ENCODE measurements at places on chromosomes 2 and 18.

DNA sequence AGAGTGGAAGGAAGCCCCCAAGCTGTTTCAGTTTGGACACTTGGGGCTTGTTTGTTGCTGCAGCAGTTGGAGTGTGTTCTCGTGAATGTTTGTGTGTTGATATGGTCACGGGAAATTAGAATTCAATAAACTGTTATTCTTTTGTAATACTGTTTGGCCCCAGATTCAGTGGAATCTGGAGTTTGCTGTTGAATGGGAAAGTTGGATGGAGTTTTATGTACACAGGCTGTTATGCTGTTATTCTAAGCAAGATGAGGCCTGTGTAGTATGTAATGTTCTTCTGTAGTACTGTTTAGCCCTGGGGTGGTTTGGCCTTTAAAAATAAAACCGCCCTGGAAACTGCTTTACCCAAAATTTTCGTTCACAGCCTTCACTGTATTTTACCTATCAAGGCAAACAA is 810.4 kb upstream of the HS6ST1 start:
- no peak for DNase-seq

DNA sequence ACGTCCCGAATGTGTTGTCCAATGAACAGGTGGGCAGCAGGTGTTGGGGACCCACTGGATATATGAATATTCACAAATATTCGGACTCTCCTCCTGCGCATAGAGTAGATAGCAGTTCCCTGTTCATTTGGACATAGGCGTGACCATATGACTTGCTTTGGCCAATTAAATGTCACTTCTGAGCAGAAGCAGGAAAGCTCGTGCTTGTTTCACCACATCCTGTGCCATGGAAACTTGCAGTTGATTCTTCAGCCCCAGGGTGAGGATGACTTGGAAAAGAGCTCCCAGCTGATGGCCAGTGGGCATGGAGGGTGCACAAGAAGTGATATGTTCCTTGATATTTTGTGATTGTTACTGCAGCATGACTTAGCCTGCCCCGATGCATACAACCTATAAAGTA is 52.6 kb downstream of the PTPRM start:
- no peak for DNase-seq

GRCh38 chr2:157574165-157574564 is 54.5 kb downstream of the ACVR1C start:
- no peak for DNase-seq

GRCh38 chr2:166653185-166653813 is 159.2 kb upstream of the SCN7A start:
- DNase-seq: no peak

GRCh38 chr2:95034221-95034620 is 8.7 kb downstream of the MAL start:
- DNase-seq: no peak

DNA sequence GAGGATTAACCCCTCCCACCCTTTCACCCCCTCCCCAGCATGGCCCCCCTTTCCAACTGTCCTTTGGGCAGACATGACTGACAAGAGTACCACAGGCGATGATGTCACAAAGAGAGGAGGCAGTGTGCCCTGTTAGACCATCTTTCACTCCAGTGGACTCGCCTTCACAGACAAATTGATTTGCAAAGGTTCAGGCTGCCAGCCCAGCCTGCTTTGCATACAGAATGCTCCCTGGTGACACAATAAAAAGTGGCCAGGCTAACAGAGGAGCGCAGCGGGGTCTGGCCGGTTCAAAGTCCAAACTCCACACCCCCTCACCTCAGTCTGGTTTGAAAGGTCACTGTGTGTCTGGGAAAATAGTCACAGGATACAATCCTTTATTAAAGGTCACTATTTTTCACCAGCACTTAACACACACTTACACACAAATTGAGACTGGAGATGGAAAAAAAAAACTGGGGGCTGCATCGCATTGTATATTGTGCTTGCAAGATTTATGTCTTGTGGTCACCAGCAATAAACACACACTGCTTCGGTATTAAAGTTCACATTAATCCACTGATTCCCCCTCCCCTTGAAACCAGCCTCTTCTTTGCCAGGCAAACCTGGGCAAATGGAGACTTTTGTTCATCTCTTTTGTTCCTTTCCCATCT is 236.9 kb downstream of the BCL11A start:
- DNase-seq: peak; percentile 55

DNA sequence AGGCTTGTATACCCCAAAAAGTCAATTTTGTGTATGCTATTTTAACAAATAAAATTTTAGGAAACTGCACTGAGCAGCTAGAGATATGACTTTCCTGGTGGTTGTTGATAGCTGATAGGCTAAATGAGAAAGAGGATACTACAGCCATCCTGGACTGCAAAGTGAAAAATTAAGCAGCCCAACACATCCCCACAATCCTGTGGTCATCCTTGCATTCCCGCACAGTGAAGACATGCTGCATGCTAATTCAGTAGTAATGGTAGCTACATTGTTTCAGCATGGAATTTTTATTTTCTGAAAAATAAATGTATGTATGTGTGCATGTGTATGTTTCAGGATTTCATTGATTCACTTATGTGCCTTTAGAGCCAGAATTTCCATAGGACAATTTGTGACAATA is 124.2 kb upstream of the CCDC68 start:
- DNase-seq: no peak

DNA sequence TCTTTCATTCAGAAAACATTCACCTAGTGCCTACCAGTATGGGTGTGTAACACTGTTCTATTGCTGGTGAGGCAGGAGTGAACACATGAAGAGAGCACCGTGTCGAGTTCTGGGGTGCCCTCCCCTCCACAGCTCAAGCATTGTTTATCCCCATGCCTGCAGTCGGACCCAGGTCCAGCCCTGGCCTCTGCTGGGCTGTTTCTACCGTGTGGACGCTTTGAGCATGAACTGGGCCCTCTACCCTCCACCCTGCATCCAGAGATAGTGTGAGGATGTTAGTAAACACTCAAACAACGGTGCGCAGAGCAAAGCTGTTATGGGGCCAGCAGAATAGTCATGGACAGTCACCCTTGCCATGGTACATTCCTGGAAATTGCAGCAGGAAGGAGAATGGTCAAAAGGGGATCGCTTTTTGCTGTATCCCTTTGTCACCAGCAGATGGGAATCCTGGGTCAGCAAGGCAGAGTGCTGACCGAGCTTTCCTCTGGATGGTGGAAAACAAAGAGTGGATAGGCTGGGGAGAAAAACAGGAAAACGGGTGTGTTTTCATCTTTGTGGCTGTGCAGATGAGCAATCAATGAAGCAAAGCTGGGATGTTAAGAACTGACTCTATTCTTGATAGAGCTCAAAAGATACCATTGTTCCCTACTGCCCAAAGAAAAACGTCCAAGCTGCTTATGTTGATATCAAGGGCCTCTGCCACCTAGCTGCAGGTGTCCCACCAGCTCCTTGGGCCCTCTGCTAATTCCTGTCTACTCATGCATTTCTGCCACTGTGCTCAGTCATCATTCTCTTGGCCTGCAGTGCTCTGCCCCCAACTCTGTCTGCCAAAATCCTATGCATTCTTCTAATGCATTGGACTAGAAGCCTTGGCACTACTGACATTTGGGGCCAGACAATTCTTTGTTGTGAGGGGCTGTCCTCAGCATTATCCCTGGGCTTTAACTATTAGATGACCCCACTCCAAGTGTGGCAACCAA is 38.7 kb downstream of the REEP1 start:
- DNase-seq: no peak

DNA sequence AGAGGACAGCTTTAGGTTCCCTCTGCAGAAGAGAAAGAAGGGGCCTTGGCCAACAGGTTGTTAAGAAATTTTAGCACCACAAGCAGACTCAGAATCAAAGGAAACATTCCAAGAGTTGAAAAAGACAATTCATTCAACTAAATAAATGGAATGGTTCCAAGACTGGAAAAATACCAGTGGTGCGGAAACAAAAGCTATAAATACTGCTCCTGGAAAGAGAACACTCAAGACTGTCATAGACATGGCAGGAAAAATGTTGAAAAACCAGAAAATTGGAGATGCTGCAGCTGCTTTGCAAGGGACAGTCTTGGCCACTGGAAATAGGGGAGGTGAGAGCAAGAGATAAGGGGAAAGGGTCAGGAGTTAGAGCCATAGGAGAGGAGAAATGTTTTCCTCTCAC is 312.7 kb upstream of the CYRIA start:
- DNase-seq: no peak

- DNase-seq: no peak
These were observed 38.2 kb upstream of the MCM6 start for GRCh38 chr2:135914485-135914884.

- no peak for DNase-seq
These were observed 379.0 kb upstream of the FANCL start for GRCh38 chr2:58620093-58620492.

All from OCI-LY7 (cell line).